HFF-Myc (cell line): ENCODE measurements at places on chromosomes 12 and 14.

DNA sequence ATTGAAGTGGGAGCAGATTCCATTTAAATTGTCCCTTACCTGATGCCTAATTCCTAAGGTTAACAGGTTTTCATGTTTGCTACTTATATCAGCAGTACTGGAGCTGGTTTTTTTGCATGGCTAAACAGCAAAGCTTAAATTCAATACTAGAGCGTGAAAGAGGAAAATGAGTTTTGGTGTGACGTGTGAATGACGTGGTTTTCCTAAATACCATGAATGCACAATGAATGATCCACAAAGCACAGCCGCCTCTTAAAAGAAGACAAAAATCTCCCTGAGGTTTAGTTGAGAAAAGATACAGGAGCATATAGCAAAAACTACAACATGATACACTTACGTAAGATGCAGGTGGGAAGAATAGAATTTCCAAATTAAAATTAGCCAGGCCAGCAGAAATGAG, 731.1 kb downstream of the DIO2 start:
- DNase-seq: no peak

- no peak for DNase-seq
Observed at GRCh38 chr12:21891751-21892217, 49.4 kb downstream of the ABCC9 start.

- no peak for DNase-seq
Observed at GRCh38 chr14:37054144-37054543, 118.3 kb downstream of the SLC25A21 start.

DNA sequence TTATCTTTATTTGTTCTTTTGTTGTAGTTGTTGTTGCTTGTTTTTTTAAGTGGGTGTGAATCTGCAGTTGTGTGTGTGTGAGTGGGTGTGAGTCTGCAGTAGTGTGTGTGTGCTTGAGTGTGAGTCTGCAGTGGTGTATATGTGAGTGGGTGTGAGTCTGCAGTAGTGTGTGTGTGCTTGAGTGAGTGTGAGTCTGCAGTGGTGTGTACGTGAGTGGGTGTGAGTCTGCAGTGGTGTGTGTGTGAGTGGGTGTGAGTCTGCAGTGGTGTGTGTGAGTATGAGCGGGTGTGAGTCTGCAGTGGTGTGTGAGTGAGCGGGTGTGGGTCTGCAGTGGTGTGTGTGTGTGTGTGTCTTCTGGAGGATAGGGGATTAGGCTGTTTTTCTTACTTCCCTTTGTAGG, 1186.8 kb upstream of the SEL1L start:
- DNase-seq: no peak

- DNase-seq: peak; percentile 95
Observed at GRCh38 chr14:34199585-34199984, 248.7 kb upstream of the EGLN3 start.

GRCh38 chr12:55915482-55915859, 12.2 kb downstream of the PYM1 start:
- DNase-seq: no peak

- no peak for DNase-seq
Observed at GRCh38 chr14:74549588-74549987, 56.0 kb downstream of the ISCA2 start.

DNA sequence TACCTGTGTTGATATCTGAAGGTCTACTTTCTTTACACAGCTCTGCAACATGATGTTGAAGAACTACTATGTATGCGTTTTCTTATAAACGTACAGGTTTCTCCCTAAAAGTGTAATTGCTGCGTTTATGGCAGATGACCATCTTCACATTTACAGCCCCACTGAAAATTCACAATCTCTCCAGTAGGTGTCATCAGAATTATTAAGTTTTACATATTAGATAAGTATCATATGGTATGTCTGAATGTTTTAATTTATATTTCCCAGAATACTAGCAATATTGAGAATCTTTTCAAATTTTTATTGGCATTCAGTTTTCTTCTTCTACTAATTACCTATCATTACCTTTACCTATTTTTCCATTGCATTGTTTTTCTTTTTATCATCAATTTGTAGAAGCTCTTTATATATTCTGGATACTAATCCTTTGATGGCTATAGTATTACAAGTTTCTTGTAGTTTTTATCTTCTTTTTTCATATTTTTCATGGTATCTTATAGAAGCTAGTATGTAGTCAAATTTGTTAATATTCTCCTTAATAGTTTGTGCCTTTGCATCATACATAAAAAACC, 123.5 kb downstream of the CAPZA3 start:
- DNase-seq: peak; percentile 21

- no peak for DNase-seq
Observed at GRCh38 chr14:31292937-31293616, 85.5 kb upstream of the HECTD1 start.

- DNase-seq: no peak
Observed at GRCh38 chr14:53214384-53214783, 61.3 kb upstream of the DDHD1 start.

DNA sequence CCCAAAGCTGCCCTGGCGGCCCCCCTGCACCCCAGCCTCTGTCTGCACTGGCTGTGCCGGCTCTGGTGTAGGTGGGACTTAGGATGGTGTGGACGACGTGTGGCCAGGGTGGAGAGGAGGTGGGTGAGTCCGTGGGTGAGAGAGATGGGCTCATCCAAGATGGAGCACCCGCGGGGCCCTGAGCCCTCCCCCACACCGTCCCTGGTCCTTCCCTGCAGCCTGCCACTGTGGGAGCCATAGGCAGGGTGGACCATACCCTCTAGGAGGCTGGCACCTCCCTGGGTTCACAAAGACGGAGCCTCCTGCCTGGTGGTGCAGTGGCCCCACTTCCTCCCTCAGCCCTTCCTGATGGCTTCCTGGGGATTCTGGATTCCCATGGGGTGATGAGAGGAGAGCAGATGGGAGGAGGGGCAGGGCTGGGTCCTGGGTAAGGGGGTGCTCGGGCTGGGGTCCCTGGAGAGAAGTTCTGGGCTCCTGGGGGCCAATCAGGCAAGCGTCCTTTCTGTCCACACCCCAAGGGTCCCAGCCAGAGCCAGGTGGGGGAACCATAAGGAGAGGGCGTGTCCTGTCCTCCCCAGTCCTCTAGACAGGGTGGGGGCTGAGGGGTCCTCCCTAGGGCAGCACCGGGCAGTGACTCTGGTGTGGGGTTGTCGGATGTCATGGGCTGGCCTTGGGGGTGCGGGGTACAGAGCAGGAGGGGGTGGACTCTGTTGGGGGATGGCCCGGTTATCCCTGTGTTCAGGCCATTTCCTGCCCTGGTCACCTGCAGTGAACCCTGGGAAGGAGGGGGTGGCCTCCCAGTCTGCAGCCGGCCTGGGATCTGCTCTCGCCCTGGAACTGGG, 384.8 kb downstream of the TMEM121 start:
- DNase-seq: no peak

DNA sequence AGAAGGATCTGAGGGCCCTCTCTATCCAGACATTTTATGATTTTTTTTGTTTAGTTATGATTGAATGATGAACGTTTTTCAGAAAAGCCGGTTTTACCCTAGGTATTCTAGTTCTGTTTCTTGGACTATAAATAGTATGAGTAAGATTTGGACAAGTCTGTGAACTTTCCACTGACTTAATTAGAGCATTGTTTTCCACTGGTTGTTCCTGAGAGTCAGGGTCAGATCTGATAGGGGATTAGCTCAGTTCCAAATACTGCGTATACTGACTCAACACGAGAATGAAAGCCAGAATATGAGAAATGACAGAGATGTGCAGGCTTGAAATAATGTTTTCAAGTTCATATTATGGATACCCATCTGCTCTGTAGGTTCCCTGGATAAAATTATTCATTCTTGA, 361.6 kb downstream of the AEBP2 start:
- DNase-seq: no peak

DNA sequence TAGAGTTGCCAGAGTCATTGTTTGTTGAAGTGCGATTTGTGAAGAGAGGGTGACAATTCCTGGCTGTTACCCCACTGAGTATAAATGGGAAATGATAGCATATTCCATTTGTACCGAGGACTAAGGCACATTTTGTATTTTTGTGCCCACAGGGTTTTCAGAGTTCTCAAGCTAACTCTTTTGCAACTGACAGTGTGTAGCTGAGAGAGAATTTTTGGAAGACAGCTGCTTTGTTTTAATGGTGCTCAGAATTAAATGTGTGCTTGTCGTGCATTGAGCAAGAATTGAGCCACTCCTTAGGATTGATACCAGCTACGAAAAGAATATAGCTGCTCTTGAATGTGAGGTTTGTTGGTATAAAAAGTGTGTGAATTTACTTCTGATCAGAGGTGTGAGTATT, 21.7 kb downstream of the ANKRD13A start:
- no peak for DNase-seq

DNA sequence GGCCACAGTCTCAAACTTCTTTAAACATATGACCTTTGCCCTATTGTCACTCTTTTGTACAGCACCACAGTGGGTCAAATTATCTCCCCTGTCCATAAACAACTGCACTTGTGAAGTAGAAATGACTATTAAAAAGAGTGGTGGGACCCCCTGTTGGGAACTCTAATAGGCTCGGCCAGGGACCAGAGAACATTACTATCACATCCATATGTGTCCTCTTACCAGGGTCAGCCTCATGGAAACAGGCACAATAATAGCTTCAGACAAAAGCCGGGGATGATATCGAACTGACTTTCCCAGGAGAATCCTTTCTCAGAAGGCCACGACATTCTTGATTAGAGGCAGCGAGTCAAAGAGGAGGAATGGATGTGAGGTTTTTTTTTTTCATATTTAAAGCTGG, 96.6 kb downstream of the NKX2-1 start:
- no peak for DNase-seq

DNA sequence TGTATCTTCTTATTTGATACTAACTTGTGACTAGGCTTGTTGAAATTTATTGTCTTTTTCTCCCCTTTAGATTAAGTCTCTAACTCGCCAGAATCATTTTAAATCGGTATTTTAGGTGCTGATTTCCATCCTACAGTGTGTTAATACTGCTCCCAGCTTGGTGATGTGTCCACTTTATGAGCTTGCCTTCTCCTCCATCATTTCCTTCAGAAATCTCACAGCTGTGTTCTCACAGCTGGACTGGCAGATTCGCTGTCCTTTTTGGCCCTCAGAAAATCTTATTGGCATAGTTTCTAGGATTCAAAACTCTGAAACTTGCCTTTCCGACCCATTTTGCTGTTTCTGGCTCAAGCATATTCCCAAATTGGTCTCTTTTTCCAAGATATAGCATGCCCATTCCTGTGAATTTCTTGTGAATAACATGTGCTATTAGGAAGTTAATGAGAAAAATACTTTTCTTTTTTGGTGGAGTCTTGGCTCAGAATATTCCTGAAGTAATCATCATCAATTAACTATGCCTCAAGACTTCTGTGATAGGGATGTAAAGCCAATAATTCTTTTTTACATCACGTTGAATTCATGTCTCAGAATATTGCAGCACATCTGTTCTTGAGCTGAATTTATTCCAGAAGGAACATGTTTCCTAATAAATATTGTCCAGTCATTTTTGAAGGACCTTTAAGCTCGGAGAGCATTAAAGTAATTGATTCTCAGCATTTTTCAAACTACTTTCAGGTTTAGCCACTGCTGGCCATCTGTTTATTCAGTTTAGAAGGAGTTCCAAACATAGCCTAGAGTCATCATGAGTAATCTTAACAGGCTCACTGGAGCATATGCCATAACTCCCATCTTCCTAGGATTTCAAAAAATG, 50.0 kb upstream of the USP44 start:
- no peak for DNase-seq

- no peak for DNase-seq
Observed at GRCh38 chr12:97637770-97638169, 175.2 kb downstream of the RMST start.

- no peak for DNase-seq
Observed at GRCh38 chr12:82883394-82884355, 197.0 kb downstream of the TMTC2 start.

- no peak for DNase-seq
Observed at GRCh38 chr12:26108915-26109314, 15.9 kb downstream of the BHLHE41 start.

DNA sequence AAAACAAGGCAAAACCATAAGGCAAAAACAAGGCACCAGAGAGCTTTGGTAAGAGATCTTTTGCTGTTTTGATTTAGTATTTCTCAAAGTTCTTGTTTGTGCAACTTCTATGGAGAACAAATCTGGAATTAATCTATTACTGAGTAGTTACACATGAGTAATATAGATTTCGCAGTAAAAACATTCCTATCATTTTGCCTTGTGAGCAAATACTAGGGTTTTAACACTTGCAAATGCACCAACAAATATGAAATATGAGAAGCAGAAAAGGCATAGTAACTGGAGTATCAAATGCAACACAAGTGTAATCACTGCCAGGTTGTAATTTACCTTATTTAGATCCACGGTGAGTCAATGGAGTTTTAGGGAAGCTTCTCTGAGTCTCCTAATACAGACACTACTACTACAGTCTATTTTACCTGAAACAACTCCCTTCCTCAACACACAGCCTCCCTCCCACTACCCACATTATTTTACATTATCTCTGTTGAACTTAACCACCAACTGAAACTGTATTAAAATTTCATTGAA, 324.1 kb downstream of the FLRT2 start:
- DNase-seq: no peak

GRCh38 chr12:45458854-45459807, 243.2 kb downstream of the ANO6 start:
- no peak for DNase-seq

DNA sequence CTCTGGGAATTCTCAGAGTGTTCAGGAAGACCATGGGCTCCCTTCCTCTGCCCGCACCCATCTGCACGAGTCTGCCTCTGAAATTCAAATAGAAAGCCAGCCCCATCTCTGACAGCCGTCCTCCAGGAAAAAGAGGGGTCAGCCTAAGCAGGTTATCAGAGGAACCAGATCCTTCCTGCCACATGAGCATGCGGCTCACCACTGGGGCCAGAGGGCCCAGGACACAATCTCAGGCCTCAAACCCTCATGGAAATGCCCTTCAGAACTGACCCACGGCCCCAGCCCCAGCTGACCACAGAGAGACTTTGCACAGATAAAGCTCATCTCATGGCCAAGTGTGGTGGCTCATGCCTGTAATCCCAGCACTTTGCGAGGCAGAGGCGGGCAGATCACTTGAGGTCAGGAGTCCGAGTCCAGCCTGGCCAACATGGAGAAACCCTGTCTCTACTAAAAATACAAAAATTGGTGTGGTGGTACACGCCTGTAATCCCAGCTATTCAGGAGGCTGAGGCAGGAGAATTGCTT, 23.2 kb downstream of the PXN start:
- DNase-seq: no peak

DNA sequence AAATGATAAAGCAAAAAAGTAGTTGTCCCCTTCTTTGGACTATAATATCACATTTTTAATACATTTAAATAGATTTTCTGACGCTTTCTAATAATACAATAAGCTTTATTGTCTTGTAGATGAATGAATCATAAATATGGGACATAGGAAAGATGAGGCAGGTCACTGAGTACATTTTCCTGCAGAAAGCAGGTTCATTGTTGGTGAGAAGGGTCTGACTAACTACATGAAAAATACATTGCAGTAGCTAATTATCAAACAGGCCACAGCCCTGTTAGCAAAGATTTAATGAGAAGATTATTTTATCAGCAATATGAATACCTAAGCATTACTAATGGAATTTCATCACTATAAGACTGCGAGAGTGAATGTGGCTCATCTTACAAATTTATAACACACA, 45.6 kb downstream of the ABCD2 start:
- no peak for DNase-seq

GRCh38 chr14:39376667-39377403, 55.4 kb downstream of the FBXO33 start:
- no peak for DNase-seq
